A549 treated with CORT108297 at 1 μM for 4 hours (cell line): ENCODE measurements at places on chromosomes 1 and 21. TPM values are rescaled to one million over a fixed set of nuclear protein-coding genes. Genes with fewer than 3 reads are reported as not detected.

RIMKLA gene
- 0.69 to 1.2 TPM (median 0.84 TPM) in 5 replicates for total RNA-seq

TPTE gene
- not detected in 5 replicates for total RNA-seq

PLXNA2 gene
- total RNA-seq, result 0.86 to 0.98 TPM (median 0.92 TPM) in 5 replicates

FCER1A gene
- not detected in 5 replicates for total RNA-seq

GNL2 gene
- total RNA-seq, result 43.4 to 66.6 TPM (median 51.3 TPM) in 5 replicates

SERTAD4 gene
- total RNA-seq, result 0.67 to 0.92 TPM (median 0.78 TPM) in 5 replicates

RGS8 gene
- not detected in 5 replicates for total RNA-seq

SH2D2A gene
- 2.8 to 5.1 TPM (median 3.9 TPM) in 5 replicates for total RNA-seq

KIAA0040 gene
- 0.39 to 0.67 TPM (median 0.53 TPM) in 5 replicates for total RNA-seq

IVL gene
- 0.03 to 0.06 TPM in 2 of 5 replicates, not detected in the others for total RNA-seq

KRTAP21-2 gene
- total RNA-seq, result not detected in 5 replicates

HPCAL4 gene
- 0.23 to 0.36 TPM (median 0.25 TPM) in 5 replicates for total RNA-seq

TNFRSF4 gene
- total RNA-seq, result 0.07 to 0.18 TPM (median 0.13 TPM) in 4 of 5 replicates, not detected in the other

SPATA46 gene
- not detected in 5 replicates for total RNA-seq

EVI5 gene
- 3.9 to 8.3 TPM (median 6.0 TPM) in 5 replicates for total RNA-seq

RAB42 gene
- total RNA-seq, result 2.0 to 2.8 TPM (median 2.4 TPM) in 5 replicates

KLHDC7A gene
- total RNA-seq, result 1.3 to 2.4 TPM (median 1.5 TPM) in 5 replicates

SLC45A1 gene
- total RNA-seq, result 3.2 to 6.1 TPM (median 5.1 TPM) in 5 replicates

PHTF1 gene
- 14.8 to 16.0 TPM (median 15.6 TPM) in 5 replicates for total RNA-seq

LCE1A gene
- total RNA-seq, result not detected in 5 replicates

RGS1 gene
- not detected in 5 replicates for total RNA-seq

VASH2 gene
- 2.8 to 4.0 TPM (median 3.7 TPM) in 5 replicates for total RNA-seq

KCNJ6 gene
- 2.0 to 3.3 TPM (median 3.1 TPM) in 5 replicates for total RNA-seq

LAX1 gene
- not detected in 5 replicates for total RNA-seq

HSPA6 gene
- total RNA-seq, result 2.0 to 10.4 TPM (median 2.4 TPM) in 5 replicates

XCL1 gene
- not detected in 5 replicates for total RNA-seq

KLF17 gene
- total RNA-seq, result 0.27 to 0.50 TPM (median 0.34 TPM) in 5 replicates

TNFAIP8L2 gene
- not detected in 5 replicates for total RNA-seq

PGM1 gene
- total RNA-seq, result 33.6 to 40.2 TPM (median 37.7 TPM) in 5 replicates
